ENCODE measurements at places on chromosomes 2 and 18.

GRCh38 chr2:202269585-202269984 lies 4.0 kb downstream of the NOP58 start:
- no peak for DNase-seq

DNA sequence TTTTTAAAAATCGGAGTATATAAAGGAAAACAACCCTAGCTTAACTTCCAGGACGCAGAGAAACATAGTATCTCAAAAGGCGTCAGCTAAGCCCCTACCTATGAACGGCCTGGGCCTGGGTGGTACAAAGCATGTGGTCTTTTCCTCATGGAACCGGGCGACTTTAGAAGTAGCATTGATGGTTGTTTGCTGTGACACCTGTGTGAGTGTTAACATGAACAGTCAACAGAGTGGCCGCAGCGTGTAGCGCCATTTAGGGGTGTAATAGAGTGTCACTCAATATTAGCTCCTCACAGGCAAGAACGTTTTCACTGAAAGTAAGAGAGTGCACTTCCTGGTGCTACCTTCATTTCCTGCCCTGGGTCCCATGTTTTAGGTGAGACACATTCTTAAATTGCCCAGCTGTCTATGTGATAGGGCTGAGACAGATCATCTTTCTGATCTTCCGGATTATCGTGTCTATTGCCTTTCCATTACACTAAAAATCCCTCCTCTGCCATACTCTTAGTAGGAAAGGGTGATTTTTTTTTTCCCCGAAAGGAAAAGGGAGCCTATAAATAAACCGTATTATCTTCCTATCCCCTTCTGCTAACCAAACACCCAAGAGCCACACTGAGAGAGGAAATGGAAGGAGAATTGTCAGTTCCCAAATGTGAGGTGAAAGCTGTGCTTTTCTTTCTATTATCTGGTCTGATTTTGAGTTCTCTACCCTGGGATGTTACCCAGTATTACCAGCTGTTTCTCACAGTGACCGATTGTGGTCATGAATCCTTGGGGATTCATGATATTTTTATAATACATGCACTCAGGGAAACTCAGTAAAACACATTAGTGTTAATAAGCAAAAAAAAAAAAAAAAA lies 1.3 kb downstream of the GORASP2 start:
- no peak for DNase-seq

DNA sequence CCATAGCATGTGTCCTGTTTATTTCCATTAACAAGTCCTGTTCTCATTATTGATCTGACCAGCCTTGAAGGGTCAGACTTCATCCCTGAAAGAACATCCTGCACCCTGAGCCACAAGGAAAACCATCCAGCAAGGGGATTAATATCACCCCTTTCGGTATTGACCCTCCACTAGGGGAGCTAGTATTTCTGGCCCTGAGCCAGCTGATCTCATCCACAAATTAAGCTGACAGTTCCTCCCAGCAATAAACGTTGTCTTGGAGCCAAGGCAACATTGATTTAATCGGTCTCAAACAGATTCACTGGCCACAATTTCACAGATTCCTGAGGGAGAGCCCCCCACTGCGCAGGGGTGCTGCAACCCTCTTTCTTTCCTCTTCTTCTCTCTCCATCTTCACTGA lies 353.1 kb upstream of the FANCL start:
- no peak for DNase-seq

DNA sequence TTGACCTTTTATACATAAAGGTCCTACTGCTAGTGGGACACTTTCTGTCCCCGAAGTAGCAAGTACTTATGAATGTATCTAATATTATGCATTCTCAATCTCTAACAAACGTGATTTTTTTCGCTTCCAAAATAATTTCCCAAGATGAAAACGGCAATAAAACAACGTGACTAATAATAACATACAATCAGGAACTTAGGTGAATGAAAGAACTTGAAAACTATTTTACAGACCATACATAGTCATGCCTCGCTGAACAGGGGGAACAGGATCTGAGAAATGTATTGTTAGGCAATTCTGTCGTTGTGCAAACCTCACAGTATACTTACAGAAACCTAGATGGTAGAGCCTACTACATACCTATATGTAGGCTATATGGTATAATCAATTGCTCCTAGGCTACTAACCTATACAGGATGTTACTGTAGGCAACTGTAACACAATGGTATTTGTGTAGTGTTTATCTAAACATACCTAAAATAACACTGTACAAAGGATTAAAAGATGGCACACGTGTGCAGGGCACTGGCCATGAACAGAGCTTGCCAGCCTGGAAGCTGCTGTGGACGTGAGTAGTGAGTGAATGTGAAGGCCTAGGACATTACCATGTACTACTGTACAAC lies 2.5 kb downstream of the RTN4 start:
- DNase-seq, result no peak

DNA sequence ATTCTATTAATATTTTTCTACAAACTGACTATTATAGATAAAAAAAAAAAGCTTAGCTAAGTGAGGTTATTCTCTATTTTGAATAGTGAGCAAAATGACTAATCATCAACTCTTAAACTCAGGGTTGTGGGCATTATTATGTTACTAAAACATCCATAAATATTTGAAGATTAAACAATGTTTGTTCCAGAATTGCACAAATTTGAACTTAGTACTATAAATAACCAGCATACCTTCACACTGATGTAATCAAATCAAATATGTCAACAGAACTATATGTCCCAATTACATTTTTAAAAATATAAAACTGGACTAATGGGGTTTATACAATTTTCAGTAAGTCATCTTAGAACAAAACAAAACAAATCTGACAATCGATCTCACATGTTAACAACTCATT lies 800.9 kb downstream of the LRP1B start:
- DNase-seq, result no peak

DNA sequence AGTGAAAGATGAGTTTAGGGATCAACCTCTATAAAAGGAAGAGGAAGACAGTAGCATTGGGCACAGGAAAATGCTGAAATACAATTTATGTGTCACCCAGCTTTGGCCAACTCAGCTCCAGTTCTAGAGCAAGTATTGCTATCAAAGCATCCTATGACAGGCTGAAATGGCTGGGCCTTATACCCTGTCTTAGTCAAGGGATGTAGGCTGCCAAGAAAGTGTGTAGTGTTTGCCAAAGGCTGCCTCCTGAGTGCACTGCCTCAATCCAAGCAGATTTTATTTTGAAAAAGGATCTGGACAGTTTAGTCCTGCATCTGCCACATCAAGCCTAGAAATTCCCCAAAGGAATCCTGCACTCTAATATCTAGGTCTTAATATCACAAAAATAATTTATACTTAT lies 359.9 kb upstream of the ZC3H15 start:
- no peak for DNase-seq

- DNase-seq, result no peak
Measured at GRCh38 chr2:183809404-183809803, 685.2 kb downstream of the NUP35 start.

All from left renal pelvis (tissue), 4 donors.